ENCODE measurements at places on chromosomes 12 and 14. TPM values are rescaled to one million over a fixed set of nuclear protein-coding genes. Genes with fewer than 3 reads are reported as not detected.

Gene SMAGP
- 0.82 TPM for total RNA-seq

Gene ATF1
- 31.7 TPM for total RNA-seq

Gene LRRC43
- total RNA-seq = 1.1 TPM

DNA sequence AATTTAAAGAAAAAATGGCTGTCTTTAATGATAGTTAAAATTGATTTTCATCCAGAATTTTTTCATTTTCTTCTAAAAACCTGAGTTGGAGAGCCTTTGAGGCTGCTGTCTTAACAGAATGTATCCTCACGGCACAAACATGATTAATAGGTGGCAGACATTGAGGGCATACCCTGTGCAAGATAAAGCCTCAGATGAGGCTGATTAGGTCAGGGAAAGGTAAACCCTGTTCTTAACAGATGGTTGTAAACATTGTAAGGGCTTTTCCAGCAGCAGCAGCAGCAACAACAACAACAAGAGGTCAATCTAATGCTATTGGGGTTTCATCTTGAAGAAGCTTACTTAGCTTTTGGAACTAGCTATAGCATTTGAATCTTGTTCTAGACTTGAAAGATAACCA lies 17.4 kb downstream of the GNG2 start:
- no peak overlapping the region for H3K27ac ChIP-seq
- DNase-seq = no peak
- H3K4me1 ChIP-seq = peaks cover 52% of the 10 kb centered on the region
- peaks cover 29% of the 10 kb centered on the region for H3K36me3 ChIP-seq
- no peaks in the 10 kb centered on the region for H3K27me3 ChIP-seq

DNA sequence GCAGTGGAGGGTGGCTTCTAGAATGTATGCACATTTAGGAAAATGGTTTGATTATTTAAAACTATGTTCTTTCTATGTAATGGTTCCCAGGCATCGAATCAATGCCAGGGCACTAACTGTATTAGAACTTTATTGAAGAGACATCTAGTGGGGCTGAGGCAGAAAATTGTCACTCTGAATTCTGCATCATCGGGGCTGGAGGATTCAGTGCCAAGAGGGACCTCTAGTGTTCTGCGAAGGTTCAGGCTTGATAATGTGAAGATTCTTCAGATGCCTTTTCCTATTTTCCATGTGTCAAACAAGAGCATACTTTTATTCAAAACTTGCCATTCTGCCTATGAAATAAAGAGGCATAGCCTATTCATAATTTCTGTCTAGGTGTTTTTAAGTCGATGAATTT lies 146.3 kb downstream of the CAND1 start:
- no peaks in the 10 kb centered on the region for H3K27me3 ChIP-seq
- H3K27ac ChIP-seq = no peak overlapping the region
- H3K4me3 ChIP-seq = no peak overlapping the region
- H3K4me1 ChIP-seq = peaks cover 20% of the 10 kb centered on the region
- DNase-seq = no peak

GRCh38 chr12:25025260-25025659 lies 76.4 kb upstream of the BCAT1 start:
- no peaks in the 10 kb centered on the region for H3K36me3 ChIP-seq
- no peak overlapping the region for H3K27ac ChIP-seq
- DNase-seq = no peak
- no peaks in the 10 kb centered on the region for H3K4me1 ChIP-seq
- H3K4me3 ChIP-seq = no peak overlapping the region

GRCh38 chr12:130602251-130602650 lies 113.8 kb downstream of the RIMBP2 start:
- no peak overlapping the region for H3K27ac ChIP-seq
- no peaks in the 10 kb centered on the region for H3K36me3 ChIP-seq
- no peak overlapping the region for H3K4me3 ChIP-seq
- H3K4me1 ChIP-seq = no peaks in the 10 kb centered on the region
- no peak for DNase-seq

DNA sequence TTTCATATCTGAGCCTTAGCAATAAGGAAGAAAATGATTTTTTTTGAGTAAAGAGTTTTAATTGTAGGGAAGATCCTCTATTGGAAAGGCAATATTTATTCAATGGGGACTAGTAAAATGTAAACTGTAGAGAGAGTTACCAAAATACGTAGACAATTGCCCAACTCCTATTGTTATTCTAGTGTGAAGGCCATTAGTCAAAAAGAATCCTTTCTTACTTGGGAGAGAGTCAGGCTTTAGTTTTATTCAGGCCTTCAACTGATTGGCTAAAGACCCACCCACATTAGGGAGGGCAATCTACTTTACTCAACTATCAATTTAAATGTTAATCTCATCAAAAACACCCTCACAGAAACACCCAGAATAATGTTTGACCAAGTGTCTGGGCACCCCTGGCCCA lies 485.8 kb upstream of the ATXN7L3B start:
- no peak for DNase-seq
- no peaks in the 10 kb centered on the region for H3K27me3 ChIP-seq
- H3K4me3 ChIP-seq = no peak overlapping the region
- H3K4me1 ChIP-seq = no peaks in the 10 kb centered on the region
- no peak overlapping the region for H3K27ac ChIP-seq

GRCh38 chr12:72522411-72522810 lies 250.2 kb downstream of the TRHDE start:
- no peak overlapping the region for H3K27ac ChIP-seq
- H3K4me1 ChIP-seq = no peaks in the 10 kb centered on the region
- DNase-seq = no peak
- H3K36me3 ChIP-seq = peaks cover 4% of the 10 kb centered on the region
- H3K27me3 ChIP-seq = no peaks in the 10 kb centered on the region
- no peak overlapping the region for H3K4me3 ChIP-seq

DNA sequence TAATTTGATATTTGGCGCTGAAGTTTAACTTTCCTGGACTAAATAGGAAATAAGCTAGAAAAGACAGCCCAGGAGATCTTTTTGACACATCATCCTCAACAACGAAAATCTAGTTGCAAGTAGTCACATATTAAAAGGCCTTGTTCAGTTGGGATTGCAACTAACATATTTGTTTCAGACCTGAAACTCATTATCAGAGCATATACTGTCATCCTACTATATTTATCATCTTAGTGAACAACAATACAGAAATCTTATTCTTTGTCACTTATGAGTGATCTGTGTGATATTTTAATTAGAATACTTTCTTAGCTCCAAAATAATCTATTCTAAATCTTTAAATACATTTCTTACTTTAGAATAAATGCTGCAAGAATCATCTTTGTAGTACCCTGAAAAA lies 72.1 kb downstream of the ELK3 start:
- peaks cover 14% of the 10 kb centered on the region for H3K36me3 ChIP-seq
- DNase-seq = no peak
- H3K4me3 ChIP-seq = no peak overlapping the region
- no peaks in the 10 kb centered on the region for H3K27me3 ChIP-seq
- H3K27ac ChIP-seq = no peak overlapping the region

- H3K4me3 ChIP-seq = no peak overlapping the region
- DNase-seq = no peak
- H3K36me3 ChIP-seq = no peaks in the 10 kb centered on the region
- H3K27ac ChIP-seq = no peak overlapping the region
- no peaks in the 10 kb centered on the region for H3K27me3 ChIP-seq
These were observed 106.5 kb upstream of the PLXNC1 start for GRCh38 chr12:94041850-94042249.

DNA sequence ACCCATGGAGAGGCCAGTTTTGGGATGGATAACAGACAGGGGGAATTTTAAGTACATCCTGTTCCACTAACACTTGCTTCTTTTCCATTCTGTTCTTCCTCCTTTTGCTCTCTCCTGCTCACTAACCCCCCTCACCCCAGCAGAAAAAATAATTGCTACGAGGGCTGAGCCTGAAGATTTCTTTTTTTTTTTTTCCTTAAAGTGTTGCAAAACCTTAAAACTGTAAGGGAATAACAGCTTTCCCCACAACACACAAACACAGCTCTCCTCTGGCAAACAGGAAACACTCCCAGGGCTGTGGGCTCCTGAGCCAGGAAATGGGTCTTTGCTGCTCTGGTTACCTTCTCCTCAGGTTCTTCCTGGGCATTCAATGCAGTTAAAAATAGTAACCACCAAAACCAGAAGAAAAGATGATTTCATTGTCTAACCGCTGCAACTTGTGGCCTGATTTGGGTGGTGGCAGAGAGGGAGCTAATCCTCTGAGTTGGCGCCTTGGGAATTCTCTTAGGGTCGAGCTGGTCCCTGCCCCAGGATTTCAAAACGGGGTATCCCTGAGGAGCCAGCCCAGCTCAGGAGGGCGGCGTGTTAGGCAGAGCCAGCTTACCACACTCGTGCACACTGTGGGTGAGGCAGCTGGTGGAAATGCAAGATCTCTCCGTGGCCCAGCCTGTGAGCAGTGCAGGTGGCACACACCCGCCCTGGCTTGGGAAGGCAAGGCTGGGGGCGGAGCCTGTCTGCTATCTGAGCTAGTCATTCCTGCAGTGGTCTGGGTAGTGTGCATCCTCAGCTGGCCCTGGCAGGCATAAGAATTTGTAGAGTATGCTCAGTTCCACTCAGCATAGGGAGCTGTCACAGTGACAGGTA lies 17.1 kb upstream of the EMP1 start:
- H3K36me3 ChIP-seq = no peaks in the 10 kb centered on the region
- no peak overlapping the region for H3K27ac ChIP-seq
- no peak overlapping the region for H3K4me3 ChIP-seq

GRCh38 chr14:59376686-59377085 lies 88.5 kb downstream of the GPR135 start:
- no peak overlapping the region for H3K27ac ChIP-seq
- H3K27me3 ChIP-seq = no peaks in the 10 kb centered on the region
- H3K4me3 ChIP-seq = no peak overlapping the region
- DNase-seq = no peak
- peaks cover 7% of the 10 kb centered on the region for H3K36me3 ChIP-seq

DNA sequence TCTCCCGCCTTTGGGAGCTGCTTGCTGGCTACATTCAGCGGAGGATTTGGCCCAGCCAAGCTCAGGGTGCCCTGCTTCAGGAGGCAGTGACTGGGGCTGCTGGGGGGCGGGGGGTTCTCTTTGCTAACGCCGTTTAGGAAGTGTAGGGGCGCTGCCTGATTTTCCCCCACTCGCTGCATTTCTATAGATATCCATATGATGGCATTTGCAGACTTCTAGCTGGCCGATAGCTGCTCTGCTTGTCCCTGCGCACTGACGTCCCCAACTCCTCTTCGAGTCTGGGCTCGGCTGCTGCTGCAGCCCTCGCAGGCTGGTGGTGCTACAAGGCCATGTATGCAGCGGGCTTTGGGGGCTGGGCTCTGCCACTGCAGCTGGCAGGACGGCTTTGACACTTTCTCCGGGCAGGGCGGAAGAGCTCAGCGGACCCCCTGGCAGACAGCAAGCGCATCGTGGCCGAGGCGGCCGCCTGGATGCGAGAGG lies 3.1 kb downstream of the LRFN5 start:
- no peaks in the 10 kb centered on the region for H3K36me3 ChIP-seq
- no peak overlapping the region for H3K27ac ChIP-seq
- peaks cover 52% of the 10 kb centered on the region for H3K4me1 ChIP-seq
- H3K4me3 ChIP-seq = peak overlapping the region; percentile 91
- peak; percentile 46 for DNase-seq

GRCh38 chr14:69755296-69755695 lies 11.6 kb upstream of the SRSF5 start:
- peaks cover 2% of the 10 kb centered on the region for H3K27me3 ChIP-seq
- DNase-seq = no peak
- H3K27ac ChIP-seq = no peak overlapping the region

DNA sequence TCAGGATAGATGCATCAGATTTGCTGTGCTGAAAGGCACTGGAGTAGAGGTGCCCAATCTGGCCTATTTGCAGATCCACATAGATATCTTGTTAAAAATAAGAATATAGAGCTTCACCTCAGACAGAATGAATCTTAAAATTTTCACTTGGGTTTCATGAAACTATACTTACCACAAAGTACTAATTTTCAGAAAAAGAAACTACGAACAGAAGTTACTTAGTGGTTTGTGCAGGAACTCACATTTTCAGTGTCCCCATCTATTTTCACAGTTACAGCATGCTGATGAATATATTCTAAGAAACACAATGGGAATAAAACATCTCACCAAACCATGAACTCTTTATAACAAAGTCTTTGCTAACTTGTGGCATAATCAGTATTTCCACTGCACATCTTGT lies 449.4 kb downstream of the RERGL start:
- no peaks in the 10 kb centered on the region for H3K36me3 ChIP-seq
- H3K4me1 ChIP-seq = peaks cover 14% of the 10 kb centered on the region
- H3K4me3 ChIP-seq = peak overlapping the region; percentile 33
- DNase-seq = no peak
- no peaks in the 10 kb centered on the region for H3K27me3 ChIP-seq

GRCh38 chr12:92552412-92553108 lies 150.2 kb upstream of the PLEKHG7 start:
- DNase-seq = no peak
- no peaks in the 10 kb centered on the region for H3K4me1 ChIP-seq
- no peak overlapping the region for H3K4me3 ChIP-seq

DNA sequence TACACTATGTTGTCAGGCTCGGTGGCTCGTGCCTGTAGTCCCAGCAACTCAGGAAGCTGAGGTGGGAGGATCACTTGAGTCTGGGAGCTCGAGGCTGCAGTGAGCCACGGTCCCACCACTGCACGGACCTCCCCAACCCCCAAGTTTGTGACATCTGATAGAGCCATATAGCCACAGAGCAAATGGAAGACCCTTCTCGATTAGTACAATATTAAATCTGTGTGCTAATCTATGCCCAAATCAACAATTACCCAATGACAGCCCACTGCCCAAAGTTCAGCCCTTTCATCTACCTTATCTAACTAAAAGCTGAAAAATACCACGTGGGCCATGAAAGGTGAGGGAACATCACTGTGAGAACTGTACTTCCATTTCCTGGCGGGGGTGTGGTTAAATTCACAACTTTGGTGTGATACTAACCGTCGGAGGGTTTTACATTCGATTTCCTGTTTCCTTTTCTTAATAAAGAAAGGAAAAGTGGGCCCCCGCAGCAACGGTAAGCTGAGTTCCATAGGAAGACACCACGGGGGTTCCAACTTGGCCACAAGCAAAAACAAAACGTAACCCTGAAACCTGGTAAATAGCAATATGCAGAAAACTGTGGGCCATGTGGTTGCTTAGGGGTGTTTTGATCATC lies 31.2 kb upstream of the FOS start:
- H3K4me1 ChIP-seq = no peaks in the 10 kb centered on the region
- no peak overlapping the region for H3K27ac ChIP-seq
- no peak overlapping the region for H3K4me3 ChIP-seq
- peaks cover 4% of the 10 kb centered on the region for H3K27me3 ChIP-seq

DNA sequence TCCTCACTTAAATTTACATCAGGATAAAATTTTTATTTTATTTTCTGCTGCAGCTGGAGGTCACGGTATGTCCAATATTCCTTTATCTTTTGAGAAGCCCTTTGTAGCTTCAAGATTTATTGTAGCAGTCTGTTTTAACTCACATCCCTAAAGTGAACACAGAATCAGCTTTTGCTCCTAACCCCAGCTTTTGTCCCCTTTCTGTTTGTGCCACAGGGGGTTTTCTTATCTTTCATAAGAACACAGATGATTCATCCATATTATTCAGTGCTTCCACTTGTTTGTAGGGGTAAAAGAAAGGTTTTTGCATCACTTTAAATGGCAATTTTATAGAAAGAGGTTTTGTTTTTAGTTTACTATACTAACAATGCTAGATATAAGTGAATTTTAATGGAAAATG lies 21.8 kb upstream of the PIK3C2G start:
- no peak overlapping the region for H3K27ac ChIP-seq
- no peaks in the 10 kb centered on the region for H3K27me3 ChIP-seq
- peaks cover 5% of the 10 kb centered on the region for H3K36me3 ChIP-seq
- H3K4me3 ChIP-seq = no peak overlapping the region
- H3K4me1 ChIP-seq = no peaks in the 10 kb centered on the region

- no peak overlapping the region for H3K4me3 ChIP-seq
- DNase-seq = no peak
- peaks cover 21% of the 10 kb centered on the region for H3K27me3 ChIP-seq
- no peak overlapping the region for H3K27ac ChIP-seq
These were observed 567.6 kb downstream of the BCL11B start for GRCh38 chr14:98704441-98704840.

All from neural crest cell (in vitro differentiated cells).